ACHN (cell line): ENCODE measurements at places on chromosomes 4 and X.

- no peak for DNase-seq
Observed at GRCh38 chrX:31301941-31302340, 230.1 kb upstream of the FTHL17 start.

DNA sequence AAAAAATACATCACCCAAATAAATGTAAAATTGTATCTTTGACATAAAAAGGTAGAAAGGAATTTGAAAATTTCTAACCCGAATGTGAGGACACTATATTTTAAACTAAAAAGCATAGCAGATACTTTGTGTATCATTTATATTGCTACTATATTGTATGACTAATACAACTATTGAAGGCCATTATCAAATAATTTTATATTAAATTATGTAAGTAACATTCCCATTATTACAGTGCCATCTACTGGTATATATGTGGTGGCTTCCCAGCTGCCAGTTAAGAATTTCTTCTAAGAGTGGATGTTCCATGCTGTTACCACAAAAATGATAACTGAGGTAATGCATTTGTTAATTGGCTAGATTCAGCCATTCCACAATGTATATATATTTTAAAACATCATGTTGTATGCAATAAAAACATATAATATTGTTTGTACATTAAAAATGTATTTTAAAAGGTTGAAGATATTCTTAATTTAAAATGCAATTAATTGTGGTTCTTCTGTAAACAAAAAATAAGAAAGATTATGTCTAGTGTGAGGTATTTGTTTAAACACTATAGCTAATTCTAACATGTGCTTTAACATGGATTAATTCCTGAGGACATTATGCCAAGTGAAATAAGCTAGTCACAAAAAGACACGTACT lies 65.3 kb downstream of the EGF start:
- DNase-seq, result peak; percentile 51

DNA sequence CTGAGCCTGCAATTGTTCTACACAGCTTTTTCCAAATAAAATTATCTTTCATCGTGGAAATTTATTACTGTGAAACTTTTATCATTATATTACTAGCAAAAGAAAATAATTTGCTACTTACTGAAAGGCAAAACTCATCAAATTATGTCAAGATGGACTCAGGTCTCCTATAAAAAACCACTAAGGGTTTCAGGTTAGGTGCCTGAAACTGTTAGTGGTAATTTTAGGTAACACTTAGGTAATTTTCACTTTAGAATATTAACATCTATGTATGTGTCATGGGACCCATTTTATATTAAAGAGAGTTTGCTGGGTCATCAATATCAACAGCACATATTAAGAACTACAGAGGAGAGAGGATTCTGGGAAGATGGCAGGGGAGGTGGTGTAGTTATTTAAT lies 651.5 kb downstream of the CENPC start:
- no peak for DNase-seq

- no peak for DNase-seq
Observed at GRCh38 chr4:172379834-172380233, 566.6 kb downstream of the GALNTL6 start.

- DNase-seq, result no peak
Observed at GRCh38 chr4:6282314-6282771, 12.7 kb downstream of the WFS1 start.

DNA sequence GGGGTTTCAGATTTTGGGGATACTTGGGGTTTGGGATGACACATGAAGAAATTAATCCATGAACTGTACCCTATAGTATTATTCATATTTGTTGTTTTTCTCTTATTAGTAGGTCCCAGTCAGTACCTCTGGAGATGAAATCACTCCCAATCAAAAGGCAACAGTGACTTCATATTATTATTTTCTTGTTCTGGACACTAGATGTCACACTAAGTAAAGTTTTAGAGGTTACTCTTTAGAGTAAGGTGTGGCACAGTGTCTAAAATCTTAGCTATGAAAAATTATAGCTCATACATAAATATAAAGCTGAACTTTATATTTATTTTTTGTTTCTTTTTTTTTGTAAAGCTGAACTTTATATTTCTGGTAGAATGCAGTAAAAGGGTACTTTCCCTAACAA lies 35.1 kb downstream of the FAM114A1 start:
- DNase-seq, result peak; percentile 40

DNA sequence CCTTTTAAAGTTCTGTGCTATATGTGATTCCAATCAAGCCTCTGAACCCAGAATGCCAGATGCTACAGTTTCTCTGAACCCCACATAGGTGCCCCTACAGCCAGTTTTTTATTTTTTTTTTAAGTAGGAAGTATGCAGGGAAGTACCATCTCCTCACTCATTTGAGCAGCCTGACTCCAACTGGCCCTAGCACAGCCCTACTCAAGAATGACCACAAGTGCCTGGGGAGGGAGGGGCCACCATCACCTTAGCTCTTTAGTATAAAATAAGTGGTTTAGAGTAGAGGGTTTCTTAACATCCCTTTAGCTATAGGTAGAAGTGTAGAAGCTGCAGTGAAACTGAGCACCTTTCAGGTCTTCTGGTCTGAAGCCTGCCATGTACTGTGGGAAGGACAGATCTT lies 14.4 kb downstream of the MSN start:
- DNase-seq, result no peak

DNA sequence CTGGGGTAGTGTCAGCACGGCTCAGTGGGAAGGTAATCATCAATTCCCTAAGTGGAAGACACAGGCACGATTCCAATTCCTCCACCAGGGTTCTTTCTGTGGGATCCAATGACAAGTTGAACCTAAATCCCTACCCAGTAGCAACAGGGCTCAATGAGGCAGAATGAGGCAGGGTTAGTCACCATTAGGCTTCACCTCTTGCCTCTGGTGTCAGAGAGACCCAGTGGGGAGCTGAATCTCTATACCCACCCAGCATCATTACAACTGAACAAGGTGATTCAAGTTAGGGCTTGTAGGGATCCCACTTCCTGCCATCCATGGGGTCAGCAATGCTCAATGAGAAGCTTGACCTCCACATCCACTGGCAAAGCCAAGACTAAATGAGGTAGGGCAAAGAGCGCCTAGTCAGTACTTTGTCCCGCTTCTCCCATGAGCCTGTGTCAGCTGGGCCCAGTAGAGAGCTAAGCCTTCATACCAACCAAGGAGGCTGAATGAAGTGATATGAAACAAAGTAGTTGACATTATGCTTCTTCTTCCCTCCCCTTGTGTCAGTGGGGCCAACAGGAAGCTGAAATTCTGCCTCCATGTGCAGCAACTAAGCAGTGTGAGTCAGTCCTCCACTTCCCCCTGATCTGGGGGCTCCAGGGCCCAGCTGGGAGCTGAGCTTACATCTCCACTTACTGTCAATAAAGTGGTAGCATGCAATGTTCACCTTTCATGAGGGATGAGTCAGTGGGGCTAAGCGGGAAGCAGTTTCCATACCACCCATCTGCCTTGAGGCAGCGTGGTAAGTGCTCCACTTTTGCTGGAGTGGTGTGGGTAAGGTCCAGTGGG lies 36.4 kb upstream of the RBM41 start:
- peak; percentile 44 for DNase-seq

DNA sequence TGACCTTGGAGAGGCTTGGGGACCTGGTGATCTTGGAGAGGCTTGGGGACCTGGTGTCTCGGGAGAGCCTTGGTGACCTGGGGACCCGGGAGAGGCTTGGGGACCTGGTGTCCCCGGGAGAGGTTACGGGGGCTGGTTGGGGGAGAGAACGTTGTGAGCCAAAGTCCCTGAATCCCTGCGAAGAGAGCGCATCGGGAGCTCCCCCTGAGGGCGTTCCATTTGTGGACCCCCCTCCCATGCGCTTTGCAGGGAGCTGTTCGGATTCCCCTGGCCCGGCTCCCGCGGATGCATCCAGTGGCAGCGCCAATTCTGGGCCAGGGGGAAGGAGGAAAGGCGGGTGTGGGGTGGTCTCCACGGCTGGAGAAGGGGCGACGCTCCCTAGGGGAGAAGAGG lies 13.3 kb downstream of the SHOX start:
- no peak for DNase-seq

DNA sequence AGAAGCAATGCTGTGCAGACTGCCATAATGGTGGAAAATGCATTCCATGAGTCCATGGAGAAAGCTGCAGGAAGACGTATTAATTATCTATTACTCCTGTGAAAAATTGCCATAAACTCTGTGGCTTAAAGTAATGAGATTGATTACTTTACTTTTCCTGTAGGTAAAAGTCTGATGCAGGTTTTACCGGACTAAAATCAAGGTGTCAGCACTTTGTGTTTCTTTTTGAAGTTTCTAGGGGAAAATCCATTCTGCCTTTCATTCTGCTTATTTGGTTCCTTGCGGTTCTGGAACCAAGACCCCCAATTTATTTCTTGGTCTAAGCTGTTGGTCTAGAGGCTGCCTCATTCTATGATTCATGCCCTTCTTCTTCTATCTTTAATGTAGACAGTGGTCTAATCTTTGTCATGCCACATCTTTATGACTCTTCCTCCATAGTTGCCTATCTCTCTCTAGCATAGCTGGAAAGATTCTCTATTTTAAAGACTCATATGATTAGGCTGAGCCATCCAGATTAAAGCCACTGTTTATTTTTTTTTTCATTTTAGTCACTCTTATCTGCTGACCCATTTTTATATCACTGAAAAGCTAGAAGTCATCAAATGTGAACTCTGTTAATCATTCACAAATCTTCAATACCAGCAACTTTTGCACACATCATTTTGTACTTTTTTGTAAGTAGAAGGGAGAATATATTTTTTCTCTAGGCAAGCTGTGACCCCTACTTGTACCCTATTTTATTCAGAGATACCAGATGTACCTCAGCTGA lies 2056.4 kb downstream of the PCDH7 start:
- DNase-seq, result no peak

DNA sequence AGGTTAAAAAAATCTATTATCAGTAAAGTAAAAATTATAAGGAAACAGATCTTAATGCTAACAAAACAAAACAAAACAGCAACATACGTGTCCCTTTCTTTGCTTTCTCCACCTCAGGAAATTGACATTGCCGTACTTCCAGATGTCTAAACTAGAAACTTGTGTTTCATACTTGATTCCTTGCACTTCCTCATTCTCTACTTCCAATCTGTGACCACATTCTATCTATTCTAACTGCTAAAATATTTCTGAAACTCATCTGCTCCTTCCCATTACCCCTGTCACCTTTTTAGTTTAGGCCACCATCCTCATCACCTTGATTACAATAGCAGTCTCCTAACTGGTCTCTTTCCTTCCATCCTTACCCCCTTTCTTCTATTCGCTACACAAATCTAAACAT lies 22.5 kb upstream of the RPA4 start:
- DNase-seq, result no peak

DNA sequence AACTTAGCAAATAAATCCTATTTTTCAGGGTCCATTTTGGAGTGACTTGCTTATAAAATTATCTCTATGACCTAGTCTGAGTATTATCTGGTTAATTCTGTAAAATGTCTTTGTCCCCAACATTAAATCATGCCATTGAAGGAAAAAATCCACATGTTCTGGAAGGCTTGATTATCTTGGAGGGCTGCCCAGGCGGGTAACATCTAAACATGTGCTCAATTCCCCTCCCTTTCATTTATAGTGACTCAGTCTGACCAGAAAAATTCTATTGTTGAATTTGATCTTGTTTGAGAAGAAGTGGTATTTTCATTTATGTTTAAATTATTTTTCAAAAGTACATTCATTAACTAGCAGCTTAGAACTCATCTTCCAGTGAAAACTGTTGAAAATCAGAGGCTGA lies 55.4 kb upstream of the SLC10A7 start:
- DNase-seq, result no peak

DNA sequence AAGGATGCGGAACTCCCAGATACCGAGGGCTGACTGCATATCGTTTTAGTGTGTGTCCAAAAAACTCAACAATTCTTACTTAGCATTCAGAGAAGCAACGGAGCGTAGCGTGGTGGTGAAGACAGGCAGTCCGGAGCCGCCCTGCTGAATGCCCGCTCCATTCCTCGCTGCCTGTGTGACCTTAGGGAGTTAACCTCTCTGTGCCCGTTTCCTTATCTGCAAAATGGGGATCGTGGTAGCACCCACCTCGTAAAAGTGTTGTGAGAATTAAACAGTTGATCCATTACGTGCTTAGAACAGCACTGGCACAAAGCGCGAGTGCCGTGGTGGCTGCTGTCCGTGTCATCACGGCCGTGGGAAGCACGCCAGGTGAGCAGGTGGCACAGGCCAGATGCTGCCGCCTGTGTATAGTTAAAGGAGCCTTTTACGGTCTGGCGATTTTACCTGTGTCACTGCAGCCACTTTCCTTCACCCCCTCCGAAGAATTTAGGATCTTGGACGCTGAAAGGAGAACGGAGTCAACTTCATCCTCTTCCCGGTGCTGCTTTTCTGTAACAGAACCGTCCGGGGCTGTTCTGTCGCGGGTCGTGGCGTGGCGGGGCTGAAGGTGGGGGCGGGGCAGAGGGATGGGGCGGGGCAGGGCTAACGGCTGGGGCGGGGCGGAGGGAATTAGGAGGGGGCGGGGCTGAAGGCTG lies 885 bp downstream of the CCDC110 start:
- DNase-seq, result peak; percentile 32
